ENCODE measurements at places on chromosomes 6 and 20.

GRCh38 chr20:13771853-13772453 lies 12.8 kb downstream of the ESF1 start:
- no peak for DNase-seq

DNA sequence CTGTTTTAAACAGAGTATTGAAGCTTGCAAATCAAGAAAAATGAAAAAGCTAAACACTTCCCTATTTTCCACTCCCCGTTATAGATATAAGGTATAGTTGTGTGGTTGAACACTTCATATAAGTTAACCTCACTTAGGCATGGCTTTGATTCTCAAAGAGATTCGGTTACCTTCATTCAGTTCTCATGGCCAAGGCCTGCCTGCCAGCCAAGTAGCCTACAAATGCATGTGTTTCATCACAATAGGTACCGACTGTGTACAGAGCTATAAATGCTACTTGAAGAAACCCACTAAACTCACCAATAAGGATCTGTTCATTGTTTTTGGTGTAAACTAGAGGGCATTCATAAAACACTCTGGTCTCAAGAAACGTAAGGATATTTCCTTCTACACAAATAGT lies 27.8 kb downstream of the PM20D2 start:
- DNase-seq, result no peak

GRCh38 chr6:119137194-119138072 lies 59.0 kb upstream of the FAM184A start:
- DNase-seq, result no peak

DNA sequence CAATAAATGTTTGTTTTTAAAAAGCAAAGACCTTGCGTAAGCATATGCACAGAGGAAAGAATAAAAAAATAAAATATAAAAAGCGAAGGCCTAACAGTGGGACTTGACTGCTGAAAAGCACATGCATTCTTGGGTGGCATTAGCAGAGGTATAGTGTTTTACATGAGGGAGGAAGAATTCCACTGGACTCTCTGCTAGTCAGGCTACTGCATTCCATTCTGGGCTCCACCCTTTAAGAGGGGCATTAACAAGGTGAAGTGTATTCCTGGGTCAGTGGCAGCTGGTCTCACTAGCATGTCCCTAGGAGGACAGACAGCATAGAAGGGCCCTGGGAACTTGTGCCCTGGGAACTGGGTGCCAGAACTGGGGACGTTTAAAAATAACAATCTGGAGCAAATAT lies 134.1 kb downstream of the SOBP start:
- no peak for DNase-seq

- no peak for DNase-seq
Observed at GRCh38 chr20:59124296-59125029, 39.2 kb upstream of the ZNF831 start.

GRCh38 chr6:55293116-55293515 lies 34.2 kb upstream of the GFRAL start:
- no peak for DNase-seq

GRCh38 chr6:35086282-35086632 lies 54.9 kb downstream of the TCP11 start:
- DNase-seq, result no peak

- DNase-seq, result no peak
Observed at GRCh38 chr6:154370545-154370944, 13.9 kb upstream of the IPCEF1 start.

- no peak for DNase-seq
Observed at GRCh38 chr6:27834879-27835549, 77.2 kb downstream of the OR2B2 start.

GRCh38 chr6:97665446-97665845 lies 382.4 kb upstream of the MMS22L start:
- no peak for DNase-seq

GRCh38 chr20:20130399-20130798 lies 78.1 kb downstream of the CFAP61 start:
- DNase-seq, result no peak

GRCh38 chr20:57034001-57034400 lies 232.4 kb downstream of the BMP7 start:
- no peak for DNase-seq

GRCh38 chr6:128704601-128705000 lies 178.3 kb upstream of the LAMA2 start:
- DNase-seq, result no peak

DNA sequence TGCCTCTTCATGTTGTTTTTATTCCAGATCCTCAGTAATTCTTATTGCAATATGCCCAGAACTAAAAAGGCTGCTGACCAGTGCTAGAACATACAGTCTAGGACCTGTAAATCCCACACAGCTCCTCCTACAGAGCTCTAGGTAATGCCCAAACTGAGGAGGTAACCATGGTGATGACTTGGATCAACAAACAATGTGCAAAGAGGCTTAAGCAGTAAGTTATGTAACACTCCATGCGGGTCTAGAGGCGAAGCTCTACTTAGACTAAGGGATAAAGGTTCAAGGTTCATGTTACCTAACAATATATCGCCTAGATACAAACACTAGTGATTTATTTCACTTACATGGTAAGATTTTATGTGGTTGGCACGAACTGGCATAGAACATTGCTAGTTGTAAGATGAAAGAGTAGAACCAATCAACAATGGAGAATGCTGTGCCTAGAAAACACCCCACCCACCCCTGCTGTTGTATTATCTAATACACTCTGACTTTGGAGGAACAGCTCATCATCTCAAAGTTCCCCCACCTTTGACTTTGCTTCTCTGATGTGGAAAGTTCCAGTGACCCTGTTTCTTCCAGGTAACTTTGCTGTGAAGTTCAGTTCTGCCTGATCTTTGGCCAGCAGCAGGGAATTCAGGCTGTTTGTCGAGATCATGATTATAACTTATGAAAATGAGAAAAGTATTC lies 242.4 kb downstream of the ALDH8A1 start:
- DNase-seq, result no peak

- DNase-seq, result no peak
Observed at GRCh38 chr6:44266347-44266746, 996 bp upstream of the NFKBIE start.

DNA sequence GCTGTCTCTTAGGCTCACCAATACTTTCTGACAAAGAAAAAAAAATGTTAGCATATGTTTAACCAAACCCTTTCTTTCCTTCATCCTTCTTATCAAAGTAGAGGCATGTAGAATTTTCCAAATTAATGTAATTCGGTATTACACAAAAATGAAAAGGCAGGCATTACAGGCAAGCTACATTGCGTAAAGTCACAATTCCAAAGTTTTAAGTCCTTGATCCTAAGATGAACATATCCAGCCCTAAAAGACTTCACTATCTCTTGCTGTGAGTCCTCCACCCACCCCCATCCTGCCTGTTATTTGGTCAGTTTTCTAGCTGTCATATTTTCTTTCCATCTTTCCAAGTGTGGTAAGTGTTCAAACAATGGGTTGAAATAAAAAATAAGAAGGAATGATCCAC lies 12.1 kb upstream of the TENT5A start:
- no peak for DNase-seq

DNA sequence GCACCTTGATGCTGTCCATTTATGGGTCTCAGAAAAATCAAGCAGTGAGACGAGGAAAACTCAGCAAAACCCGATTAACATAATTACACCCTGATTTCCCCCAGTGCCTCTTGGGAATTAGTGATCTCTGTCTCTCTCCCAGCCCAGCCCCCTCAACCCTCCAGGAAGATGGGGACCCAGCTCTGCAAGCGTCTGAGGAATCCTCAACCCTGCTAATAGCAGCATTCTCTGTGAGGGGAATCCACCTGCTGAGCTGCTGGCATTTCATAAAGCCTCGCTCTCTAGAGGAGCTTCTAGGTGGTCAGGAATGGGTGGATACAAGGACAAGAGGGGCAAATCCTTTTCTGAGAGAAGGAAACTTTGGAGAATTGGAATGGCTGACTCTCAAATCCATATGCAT lies 13.9 kb downstream of the NR2E1 start:
- no peak for DNase-seq

DNA sequence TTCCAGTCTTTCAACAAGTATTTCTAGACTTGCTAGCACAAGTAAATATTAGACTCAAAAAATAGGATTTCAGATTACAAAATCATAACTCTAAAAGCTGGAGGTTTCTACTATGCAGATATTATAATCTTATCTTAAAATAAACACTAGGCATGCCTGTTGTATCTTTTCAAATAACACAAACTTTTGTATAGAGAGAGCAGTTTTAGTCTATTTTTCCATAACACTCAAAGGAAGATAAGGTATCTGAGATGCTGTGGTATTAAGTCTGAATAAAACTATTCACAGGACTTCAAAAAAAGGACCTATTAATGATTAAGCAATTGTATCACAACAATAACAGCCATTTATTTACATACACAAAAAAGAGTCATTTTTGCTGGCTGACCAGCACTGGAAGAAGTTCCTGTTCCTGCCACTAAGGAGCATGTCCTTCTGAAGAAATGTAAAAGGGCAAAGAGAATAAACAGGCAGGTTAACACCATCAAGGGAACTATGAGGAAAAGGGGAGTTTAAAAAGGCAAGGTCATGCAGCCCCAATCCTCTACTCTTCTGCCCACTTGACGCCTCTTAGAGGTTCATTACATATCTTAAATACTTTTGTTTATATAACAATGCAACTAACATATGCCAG lies 39.4 kb downstream of the REPS1 start:
- no peak for DNase-seq

DNA sequence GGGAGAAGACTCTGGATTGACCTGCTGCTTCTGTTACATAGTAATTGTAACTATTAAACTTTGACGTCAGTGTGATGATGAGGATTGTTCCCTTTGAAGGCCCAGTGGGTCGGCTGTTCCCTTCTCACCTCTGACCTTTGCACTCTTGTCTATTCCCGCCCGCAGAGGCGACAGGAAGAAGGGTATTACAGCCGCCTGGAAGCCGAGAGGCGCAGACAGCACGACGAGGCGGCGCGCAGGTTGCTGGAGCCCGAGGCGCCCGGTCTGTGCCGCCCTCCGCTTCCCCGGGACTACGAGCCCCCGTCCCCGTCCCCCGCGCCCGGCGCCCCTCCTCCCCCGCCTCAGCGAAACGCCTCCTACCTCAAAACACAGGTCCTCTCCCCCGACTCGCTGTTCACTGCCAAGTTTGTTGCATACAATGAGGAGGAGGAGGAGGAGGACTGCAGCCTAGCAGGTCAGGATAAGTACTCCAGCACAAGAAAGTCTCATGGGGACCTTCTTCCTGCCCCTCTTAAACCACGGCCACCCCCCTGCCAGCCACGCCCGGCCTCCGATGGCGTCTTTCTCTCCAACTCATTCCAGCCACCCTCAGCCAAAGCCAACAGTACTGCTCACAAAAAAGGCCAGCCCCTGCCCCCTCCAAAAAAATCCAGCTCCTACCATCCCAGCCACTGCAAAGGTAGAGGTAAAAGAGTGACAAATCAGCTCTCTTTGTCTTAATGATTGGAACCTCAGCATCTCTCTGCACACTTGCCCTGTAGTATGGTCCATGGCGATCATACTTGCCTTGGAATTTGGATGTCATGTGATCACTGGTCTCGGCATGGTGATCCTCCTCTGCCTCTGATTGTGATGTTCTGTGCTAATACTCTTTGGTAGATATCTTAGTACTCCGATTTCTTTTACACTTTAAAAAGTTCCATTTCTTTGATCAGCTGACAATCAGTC lies 31.6 kb upstream of the KIF25 start:
- DNase-seq, result no peak

- no peak for DNase-seq
Observed at GRCh38 chr6:43509142-43509983, 783 bp downstream of the LRRC73 start.

- no peak for DNase-seq
Observed at GRCh38 chr6:28336284-28337120, 554 bp upstream of the ZSCAN31 start.

DNA sequence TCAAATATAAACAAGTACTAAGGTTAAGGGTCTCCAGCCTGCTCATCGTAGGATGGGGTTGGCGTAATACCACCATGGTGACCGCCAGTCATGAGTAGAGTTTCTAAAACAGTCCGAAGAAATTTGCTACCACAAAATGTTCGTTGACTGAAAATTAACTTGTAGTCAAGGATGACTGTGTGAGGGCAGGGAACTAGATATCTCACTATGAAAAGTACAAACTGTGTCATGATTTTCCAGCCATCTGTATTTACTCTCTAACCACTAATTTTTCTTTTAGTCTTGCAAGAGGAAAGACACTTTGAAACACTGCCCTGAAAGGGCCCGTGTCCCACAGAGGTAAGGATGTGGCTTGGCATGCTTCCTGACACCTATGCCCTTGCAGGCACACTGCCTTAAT lies 99.7 kb downstream of the IRF4 start:
- no peak for DNase-seq

- no peak for DNase-seq
Observed at GRCh38 chr6:134482593-134483270, 164.8 kb upstream of the SGK1 start.

DNA sequence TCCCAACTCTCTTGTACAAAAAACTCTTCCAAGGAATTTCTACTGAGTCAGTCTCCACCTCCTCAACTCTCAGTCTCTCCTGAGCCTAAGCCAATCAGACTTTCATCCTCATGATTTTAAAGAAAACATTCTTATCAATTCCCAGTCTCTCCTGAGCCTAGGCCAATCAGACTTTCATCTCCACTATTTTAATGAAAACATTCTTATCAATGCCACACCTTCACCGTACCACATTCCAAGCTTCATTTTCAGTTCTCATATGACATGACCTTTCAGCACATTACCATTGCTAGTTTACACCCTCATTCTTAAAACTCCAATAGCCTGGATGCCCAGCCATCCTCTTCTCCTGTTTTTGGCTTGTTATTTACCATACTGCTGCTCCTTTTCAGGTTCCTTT lies 42.5 kb downstream of the SYNE1 start:
- no peak for DNase-seq

- DNase-seq, result no peak
Observed at GRCh38 chr20:39897781-39898466, 791.1 kb downstream of the MAFB start.

GRCh38 chr20:49758781-49759180 lies 45.1 kb upstream of the B4GALT5 start:
- DNase-seq, result no peak

- DNase-seq, result no peak
Observed at GRCh38 chr20:36736451-36737182, 9.3 kb downstream of the NDRG3 start.

All from stimulated activated CD4-positive, alpha-beta T cell treated with anti-CD3 and anti-CD28 coated beads, Interleukin-15, amount 100 ng/mL, for 1 hour (primary cell).